ENCODE measurements at places on chromosomes 4 and X.
A peak's percentile ranks its signal among the peaks of the same experiment; 100 is the strongest.

- peak; percentile 86 for DNase-seq
These were observed 70.9 kb downstream of the INTS12 start for GRCh38 chr4:105637408-105638176.

DNA sequence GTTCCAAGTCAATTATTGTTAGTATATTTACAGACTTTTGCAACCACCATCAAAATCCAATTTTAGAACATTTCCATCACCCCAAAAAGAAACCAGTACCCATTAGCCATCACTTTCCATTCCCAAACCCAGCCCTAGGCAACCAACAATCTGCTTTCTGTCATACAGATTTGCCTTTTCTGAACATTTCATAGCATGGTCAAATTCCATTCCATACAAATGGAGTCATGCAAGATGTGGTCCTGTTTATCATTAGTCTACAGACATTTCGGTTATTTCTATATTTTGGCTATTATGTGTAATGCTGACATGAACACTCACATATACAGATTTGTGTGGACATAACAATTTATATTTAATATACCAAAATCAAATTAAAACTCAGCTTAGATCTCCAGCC, 508.7 kb downstream of the ZNF674 start:
- no peak for DNase-seq

DNA sequence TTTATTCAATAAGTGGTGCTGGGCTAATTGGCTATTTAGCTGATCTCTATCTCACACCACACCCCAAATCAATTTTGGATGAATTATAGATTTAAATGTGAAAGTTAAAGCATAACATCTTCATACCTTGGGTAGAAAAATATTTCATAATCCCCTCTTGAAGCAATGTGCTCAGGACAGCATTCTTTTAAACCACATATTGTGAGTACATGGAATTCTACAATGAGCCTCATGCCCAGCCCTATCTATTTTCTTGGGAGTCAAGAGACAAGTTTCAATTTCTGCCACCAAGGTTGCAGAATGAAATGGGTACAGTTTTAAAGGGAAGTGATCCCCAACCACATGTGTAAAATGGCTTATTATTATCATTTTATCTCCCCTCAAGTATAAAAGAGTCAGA, 30.6 kb upstream of the GPRIN3 start:
- DNase-seq, result no peak

DNA sequence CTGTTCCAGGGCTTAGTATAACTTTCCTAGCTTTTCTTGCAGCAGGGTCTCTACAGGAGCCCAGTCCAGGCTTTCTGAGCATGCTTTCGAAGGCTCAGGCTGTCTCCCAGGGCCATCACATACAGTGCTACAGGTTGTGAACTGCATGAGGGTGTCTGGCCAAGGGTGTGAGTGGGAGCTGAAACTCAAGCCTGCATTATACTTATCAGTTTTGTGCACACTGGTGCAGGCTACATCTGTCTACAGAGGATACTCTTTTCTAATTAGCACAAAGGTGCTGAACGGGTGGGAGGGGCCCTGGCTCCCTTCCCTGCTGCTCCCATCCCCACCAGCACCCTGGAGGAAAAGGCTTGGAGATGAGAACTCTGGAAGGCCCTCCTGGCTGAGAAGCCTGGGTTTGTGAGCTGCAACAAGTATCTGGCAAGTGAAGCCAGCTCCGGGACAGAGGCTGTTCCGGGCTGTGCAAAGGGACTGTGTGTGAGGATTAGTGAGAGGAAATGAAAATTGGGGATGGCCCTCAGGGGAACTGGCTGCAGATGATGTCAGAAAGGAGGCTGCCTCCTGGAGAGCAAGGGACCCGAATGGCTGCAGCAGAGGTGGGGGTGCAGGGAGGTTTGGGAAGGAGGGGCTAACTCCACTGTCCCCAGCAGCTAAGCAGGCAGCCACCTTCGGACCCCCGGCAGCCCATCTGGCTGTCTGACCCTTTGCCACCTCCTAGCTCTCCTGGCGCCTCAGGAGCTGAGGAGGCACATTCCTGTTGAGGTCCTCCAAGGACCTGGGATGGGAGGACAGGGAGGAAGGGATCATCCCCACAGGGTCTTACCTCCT, 68.5 kb downstream of the EFNB1 start:
- DNase-seq, result no peak

- DNase-seq, result peak; percentile 41
These were observed 100.1 kb upstream of the RBPJ start for GRCh38 chr4:26220696-26221095.

DNA sequence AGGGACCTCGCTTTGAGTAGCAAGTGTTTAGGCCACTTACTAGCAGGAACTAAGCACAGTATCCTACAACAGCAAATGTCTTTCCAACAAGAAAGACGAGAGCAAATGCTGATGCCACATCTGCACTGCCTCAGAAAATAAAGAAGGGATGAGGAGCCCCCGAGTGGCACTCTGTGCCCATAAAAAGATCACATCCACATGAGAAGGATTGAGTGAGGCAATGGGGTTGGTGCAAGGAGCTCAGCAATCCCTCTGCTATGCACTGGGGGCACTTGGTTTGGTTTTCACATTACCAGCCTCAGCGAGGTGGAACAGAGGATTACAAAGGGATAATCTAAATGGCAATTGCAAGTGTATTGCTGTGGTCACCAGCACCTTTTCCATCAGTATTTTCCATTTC, 252.8 kb upstream of the SLC7A11 start:
- peak; percentile 20 for DNase-seq

DNA sequence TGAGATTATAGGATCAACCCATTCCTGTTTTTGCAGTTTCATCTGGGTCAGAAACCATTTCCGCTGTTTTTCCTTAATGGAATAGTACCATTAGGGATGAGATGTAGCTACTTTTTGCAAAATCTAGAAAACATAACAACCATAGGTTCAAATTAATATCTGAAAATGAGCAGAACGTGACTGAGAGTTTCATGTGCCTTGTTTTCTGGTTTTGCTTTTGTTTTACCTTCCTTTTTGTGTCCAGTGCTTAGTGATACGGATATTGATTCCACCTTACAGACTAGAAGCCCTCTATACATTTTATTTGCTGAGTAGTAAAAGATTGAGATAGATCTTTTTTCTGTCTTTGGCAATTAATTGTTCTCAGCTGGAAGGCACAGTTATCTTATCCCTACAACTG, 46.5 kb downstream of the SNX25 start:
- no peak for DNase-seq

DNA sequence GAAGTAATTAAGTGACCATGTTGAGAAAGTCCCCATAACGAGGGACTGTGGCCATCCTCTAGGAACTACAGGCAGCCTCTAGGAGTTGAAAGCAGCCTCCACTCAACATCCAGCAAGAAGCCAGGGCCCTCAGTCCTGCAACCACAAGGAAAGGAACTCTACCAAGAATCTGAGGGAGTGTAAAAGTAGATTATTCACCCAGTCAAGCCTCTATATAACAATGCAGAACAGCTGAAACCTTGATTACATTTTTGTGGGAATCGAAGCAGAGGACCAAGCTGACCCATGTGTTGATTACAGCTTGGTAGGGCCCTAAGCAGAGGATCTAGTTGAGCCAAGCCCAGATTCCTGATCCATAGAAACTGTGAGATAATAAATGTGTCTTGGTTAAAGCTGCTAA, 17.1 kb downstream of the RPS6KA6 start:
- DNase-seq, result no peak

- no peak for DNase-seq
These were observed 306.1 kb upstream of the EMCN start for GRCh38 chr4:100823993-100824323.

- DNase-seq, result no peak
These were observed 418.0 kb downstream of the NLGN4X start for GRCh38 chrX:5810636-5811035.

DNA sequence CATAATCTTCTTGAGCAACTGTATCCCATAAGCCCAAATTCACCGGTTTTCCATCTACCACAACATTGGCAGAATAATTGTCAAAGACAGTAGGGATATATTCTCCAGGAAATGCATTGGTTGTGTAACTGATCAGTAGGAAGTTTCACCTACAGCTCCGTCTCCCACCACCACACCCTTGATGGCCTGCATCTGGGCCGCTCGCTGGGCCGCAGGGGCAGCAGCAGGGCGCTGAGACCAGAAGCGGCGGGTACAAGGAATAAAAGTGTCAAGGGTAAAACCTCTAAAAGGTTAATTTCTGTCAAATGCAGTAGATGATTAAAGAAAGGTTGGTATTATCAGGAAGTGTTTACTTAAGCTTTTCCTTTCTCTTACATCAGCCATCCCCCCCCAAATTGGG, 167.6 kb upstream of the DKK2 start:
- DNase-seq, result no peak

DNA sequence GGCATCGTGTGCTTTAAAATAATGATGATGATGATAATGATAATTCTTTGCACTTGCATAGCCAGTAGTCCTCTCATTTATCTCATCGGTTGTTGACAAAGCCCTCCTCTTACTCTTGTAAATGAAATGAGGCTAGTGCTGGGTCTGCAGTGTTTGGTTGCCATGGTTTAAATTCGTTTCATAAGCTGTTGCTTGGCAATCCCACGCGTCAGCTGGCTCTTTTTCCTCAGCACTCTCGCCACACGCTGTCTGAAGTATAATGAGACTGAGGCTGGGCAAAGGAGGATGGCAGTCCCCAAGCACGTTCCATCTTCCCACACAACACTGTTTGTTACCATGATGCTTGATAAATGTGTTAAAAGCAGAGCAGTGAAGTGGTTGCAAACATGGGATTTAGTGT, 15.5 kb downstream of the PAGE4 start:
- DNase-seq, result no peak

- DNase-seq, result no peak
These were observed 30.0 kb upstream of the FGG start for GRCh38 chr4:154642373-154643009.

- no peak for DNase-seq
These were observed 65.8 kb downstream of the AFAP1 start for GRCh38 chr4:7873881-7874280.

DNA sequence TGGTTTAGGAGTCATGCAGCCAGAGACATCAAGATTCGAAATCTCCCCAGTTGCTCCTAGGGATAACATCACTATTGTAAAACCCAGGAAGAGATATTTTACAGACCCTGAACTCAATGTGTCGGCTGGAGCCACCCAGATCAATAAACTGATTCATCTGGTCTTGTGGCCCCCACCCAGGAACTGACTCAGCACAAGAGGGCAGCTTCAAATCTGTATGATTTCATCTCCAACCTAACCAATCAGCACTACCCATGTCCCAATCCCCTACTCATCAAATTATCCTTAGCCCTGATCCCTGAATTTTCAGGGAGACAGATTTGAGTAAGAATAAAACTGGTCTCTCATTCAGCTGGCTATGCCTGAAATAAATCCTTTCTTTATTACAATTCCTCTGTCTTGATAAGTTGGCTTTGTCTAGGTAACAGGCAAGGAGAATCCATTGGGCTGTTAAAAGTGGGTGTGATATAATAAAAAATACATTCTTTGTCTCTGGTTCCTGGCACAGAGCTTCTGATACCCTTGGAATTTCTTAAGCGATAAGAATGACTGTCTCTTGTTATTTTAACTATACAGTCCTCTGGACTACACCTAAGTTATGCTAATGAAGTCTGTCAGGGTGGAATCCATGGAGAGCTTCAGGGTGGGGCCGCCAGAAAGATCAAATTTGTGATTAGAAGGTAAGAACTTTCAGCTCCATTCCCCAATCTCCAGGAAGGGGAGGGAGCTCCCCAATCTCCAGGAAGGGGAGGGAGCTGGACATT, 44.3 kb upstream of the TNIP3 start:
- DNase-seq, result no peak

- DNase-seq, result no peak
These were observed 6.3 kb downstream of the SLC39A8 start for GRCh38 chr4:102339018-102339417.

DNA sequence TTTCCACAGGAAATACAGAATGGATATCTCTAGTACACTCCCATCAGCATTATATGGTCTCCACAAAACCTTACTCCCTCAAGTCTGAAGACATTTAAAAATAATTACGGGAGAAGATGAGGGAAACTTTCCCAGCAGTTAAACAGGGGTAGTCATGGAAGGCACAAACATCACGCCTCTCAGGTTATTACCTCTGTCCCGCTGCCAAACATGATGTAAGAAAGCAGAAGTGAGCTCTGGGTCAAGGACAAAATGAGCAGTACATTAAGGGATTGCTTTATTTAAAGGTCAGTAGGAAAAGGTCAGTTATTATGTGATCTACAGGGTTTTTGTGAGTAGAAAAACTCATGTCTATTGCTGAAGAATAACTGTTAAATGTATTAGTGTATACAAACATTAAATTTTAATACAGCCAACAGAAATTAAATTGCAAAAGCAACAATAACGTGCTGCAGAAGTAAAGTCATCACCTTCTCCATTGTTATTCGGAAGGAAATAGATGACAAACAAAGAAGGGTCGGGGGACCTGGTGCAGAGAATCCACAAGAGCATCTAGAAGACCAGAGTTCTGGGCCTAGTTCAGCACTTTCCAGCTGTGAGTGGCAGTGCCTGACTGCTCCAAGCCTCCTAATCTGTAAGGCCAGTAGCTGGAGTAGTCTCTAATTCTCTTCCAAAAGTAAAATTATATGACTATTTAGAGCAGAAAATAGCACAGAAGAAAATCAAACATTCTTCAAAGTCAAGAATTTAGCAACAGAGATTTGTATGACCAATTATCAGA, 171.2 kb downstream of the PPP3CA start:
- no peak for DNase-seq

- DNase-seq, result no peak
These were observed 434.9 kb upstream of the PABPC4L start for GRCh38 chr4:134636338-134637051.

DNA sequence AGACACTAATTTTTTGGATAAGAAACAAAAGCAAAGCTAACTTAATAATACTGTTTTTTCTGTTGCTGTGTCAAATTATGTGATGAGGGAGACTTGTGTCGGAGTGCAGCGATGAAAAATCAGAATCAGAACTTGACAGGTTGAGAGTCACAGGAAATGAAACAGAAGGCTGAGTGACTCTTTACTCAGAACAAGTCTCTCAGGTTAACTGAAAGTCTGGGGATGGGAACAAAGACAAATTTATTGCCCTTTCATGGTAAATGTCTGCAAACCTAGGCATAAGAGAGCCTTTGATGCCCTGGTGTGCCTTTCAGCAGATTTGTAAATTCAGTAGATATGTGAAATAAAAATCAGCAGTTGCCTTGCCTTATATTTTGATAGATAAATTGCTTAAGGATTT, 96.0 kb downstream of the ADGRL3 start:
- no peak for DNase-seq

GRCh38 chrX:104854188-104854587, 288.2 kb downstream of the IL1RAPL2 start:
- DNase-seq, result peak; percentile 21

GRCh38 chr4:179750374-179750773, 2308.1 kb upstream of the AGA start:
- DNase-seq, result peak; percentile 6

- DNase-seq, result no peak
These were observed 220.6 kb upstream of the WDFY3 start for GRCh38 chr4:85187106-85187505.

DNA sequence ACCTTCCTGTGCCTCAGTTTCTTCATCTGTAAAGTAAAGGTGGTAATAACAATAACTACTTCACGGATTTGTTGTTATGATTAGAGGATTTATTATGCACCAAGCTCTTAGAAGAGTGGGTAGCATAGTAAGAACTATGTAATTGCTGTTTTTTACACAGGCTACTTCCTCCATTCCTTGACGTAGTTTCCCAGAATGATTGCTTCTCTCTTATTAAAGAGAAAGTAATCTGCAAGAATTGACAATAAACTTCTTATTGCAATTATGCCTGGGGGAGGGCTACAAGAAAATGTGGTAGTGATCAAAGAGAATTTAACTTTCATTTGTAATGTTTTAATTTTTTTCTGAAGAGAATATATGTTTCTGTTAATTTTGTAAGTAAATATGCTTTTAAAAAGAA, 238.7 kb downstream of the GASK1B start:
- no peak for DNase-seq
